ENCODE measurements at places on chromosomes 3 and 15.

GRCh38 chr3:196661400-196661799 lies 21.9 kb downstream of the NRROS start:
- no peaks in the 10 kb centered on the region for H3K27me3 ChIP-seq
- no peak overlapping the region for H3K27ac ChIP-seq
- no peak overlapping the region for H3K4me3 ChIP-seq
- no peaks in the 10 kb centered on the region for H3K36me3 ChIP-seq

GRCh38 chr3:161014843-161015749 lies 90.1 kb downstream of the B3GALNT1 start:
- no peaks in the 10 kb centered on the region for H3K4me1 ChIP-seq
- H3K4me3 ChIP-seq, result no peak overlapping the region
- DNase-seq, result no peak
- H3K27ac ChIP-seq, result no peak overlapping the region

GRCh38 chr3:185823078-185824044 lies 1.5 kb downstream of the IGF2BP2 start:
- peak; percentile 69 for DNase-seq
- peaks cover 3% of the 10 kb centered on the region for H3K27me3 ChIP-seq
- peak overlapping the region; percentile 87 for H3K4me3 ChIP-seq
- H3K27ac ChIP-seq, result peak overlapping the region; percentile 76

DNA sequence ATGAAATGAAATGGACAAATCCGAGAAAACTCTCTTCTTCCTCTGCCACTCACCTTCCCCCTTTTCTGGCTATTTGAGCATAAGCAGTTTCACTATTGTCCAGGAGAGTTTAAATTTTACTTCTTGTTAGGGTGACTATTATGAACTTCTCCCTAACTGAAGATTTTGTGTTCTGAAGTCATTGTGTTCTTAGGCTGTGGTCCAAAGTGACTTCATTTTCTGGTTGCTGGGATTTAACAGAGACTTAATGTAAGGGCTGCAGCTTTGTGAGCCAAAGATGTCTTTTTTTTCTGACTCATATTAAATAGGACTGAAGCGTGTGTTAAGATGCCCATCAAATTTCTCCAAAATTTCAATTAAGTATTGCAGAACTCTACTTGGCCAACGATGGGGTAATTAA lies 46.5 kb upstream of the FSTL1 start:
- no peak overlapping the region for H3K27ac ChIP-seq
- no peak for DNase-seq
- peaks cover 9% of the 10 kb centered on the region for H3K4me1 ChIP-seq
- H3K27me3 ChIP-seq, result no peaks in the 10 kb centered on the region
- H3K36me3 ChIP-seq, result no peaks in the 10 kb centered on the region

DNA sequence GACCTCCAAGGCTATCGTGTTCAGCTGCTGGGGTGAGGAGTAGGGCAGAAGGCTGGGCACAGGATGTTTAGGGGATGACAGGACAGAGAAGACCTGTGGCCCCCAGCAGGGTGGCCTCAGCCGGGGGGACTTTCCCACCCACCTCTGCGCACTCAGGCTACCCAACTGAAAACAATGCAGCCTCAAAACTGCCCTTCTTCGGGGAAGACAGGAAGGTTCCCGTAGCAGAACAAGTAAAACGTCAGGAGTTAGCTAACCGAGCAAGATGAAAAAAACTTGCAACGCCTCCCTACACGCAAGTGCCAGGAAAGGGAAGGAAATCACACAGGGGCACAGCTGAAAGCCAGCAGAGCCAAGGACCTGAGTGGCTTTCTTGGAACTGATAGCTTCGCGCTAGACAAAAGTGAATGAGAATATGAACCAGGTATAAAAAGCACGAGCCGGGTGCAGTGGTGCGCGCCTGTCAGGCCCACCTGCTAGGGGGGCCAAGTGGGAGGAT lies 38.4 kb upstream of the FURIN start:
- no peak for DNase-seq
- H3K4me3 ChIP-seq, result no peak overlapping the region
- no peaks in the 10 kb centered on the region for H3K27me3 ChIP-seq
- H3K27ac ChIP-seq, result no peak overlapping the region
- H3K4me1 ChIP-seq, result no peaks in the 10 kb centered on the region
- H3K36me3 ChIP-seq, result no peaks in the 10 kb centered on the region

DNA sequence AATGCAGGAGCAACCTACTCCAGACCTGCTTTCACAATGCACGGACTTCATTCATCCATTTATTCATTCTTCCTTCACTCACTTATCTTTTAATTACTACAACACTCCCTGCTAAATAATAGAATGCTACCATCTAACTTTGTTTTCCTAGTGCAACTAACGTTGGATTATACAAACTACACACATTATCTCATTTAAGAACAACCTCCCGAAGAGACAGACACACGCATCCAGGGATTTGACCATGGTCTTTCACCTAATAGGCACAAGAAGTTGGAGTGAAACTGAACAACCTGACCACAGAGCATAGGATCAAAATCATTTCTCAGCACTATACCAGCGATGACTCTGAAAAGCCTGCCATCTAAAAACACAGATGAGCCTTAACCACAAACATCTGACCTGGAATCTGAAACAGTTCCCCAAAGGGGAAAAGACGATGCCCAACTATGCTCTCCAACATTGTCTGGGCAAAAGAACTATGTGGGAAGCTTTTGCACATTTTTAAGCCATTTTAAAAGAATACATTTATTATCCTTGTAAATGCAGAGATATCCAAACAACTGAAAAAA lies 21.0 kb downstream of the ZNF385D start:
- no peak overlapping the region for H3K4me3 ChIP-seq
- DNase-seq, result no peak
- H3K36me3 ChIP-seq, result no peaks in the 10 kb centered on the region
- no peaks in the 10 kb centered on the region for H3K4me1 ChIP-seq

- DNase-seq, result no peak
- H3K27ac ChIP-seq, result no peak overlapping the region
- no peaks in the 10 kb centered on the region for H3K36me3 ChIP-seq
- H3K4me3 ChIP-seq, result no peak overlapping the region
Measured at GRCh38 chr3:80785875-80786274, 975.6 kb downstream of the GBE1 start.

DNA sequence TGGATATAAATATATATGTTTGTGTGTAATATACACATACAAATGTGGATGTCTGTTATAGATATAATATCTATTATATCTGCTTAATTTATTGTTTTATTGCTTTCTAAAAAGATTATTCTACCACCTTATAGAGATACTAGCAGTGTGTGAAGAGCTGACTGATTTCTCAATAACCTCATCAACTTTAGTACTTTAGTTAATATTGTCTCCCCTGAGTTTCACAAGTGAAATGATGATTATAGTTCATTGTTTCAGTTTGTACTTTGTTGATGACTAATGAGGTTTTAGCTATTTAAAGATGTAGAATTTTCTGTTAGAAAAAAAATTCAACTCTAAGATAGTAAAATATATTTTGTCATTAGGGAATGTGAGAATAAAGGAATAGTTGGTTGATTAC lies 11.4 kb downstream of the RSRC1 start:
- H3K27me3 ChIP-seq, result no peaks in the 10 kb centered on the region
- H3K4me1 ChIP-seq, result no peaks in the 10 kb centered on the region
- no peaks in the 10 kb centered on the region for H3K36me3 ChIP-seq

GRCh38 chr15:59994526-59994887 lies 9.6 kb upstream of the FOXB1 start:
- DNase-seq, result no peak
- H3K4me3 ChIP-seq, result peak overlapping the region; percentile 55
- H3K36me3 ChIP-seq, result no peaks in the 10 kb centered on the region
- no peak overlapping the region for H3K27ac ChIP-seq
- peaks cover 36% of the 10 kb centered on the region for H3K27me3 ChIP-seq

GRCh38 chr3:113495035-113495434 lies 19.9 kb downstream of the SPICE1 start:
- H3K4me1 ChIP-seq, result no peaks in the 10 kb centered on the region
- no peak overlapping the region for H3K27ac ChIP-seq
- H3K4me3 ChIP-seq, result no peak overlapping the region
- no peak for DNase-seq

GRCh38 chr3:50238549-50239026 lies 2.6 kb downstream of the GNAI2 start:
- H3K27me3 ChIP-seq, result no peaks in the 10 kb centered on the region
- H3K4me1 ChIP-seq, result peaks cover 59% of the 10 kb centered on the region
- DNase-seq, result no peak
- H3K4me3 ChIP-seq, result peak overlapping the region; percentile 86
- no peak overlapping the region for H3K27ac ChIP-seq

- no peaks in the 10 kb centered on the region for H3K4me1 ChIP-seq
- no peaks in the 10 kb centered on the region for H3K36me3 ChIP-seq
- no peaks in the 10 kb centered on the region for H3K27me3 ChIP-seq
- H3K4me3 ChIP-seq, result no peak overlapping the region
- DNase-seq, result no peak
Measured at GRCh38 chr3:93988283-93988682, 8.3 kb downstream of the ARL13B start.

GRCh38 chr15:86810329-86810728 lies 730.7 kb downstream of the AGBL1 start:
- no peaks in the 10 kb centered on the region for H3K36me3 ChIP-seq
- no peaks in the 10 kb centered on the region for H3K27me3 ChIP-seq
- H3K4me3 ChIP-seq, result no peak overlapping the region
- H3K27ac ChIP-seq, result no peak overlapping the region

DNA sequence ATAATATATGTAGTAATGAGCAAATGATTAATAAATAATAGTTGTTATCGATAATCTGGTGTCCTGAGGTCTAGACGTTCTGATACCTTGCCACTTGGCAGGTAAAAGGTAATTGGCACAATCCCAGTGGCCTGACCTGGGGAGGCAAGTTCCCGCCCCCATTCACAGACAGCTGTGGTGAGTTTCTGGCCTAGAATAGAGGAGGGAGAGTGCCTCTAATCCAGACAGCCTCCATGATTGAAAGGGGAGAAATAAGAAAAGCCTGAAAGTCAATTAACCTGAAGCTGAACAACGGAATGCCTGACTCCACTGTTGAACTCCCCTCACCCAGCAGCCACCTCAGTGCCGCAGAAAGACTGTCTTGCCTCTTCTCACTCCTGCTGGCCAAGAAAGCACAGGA lies 38.1 kb upstream of the SV2B start:
- DNase-seq, result no peak
- no peaks in the 10 kb centered on the region for H3K36me3 ChIP-seq
- H3K27ac ChIP-seq, result no peak overlapping the region
- H3K27me3 ChIP-seq, result no peaks in the 10 kb centered on the region
- H3K4me1 ChIP-seq, result no peaks in the 10 kb centered on the region

- no peaks in the 10 kb centered on the region for H3K36me3 ChIP-seq
- no peaks in the 10 kb centered on the region for H3K4me1 ChIP-seq
- DNase-seq, result no peak
- H3K27ac ChIP-seq, result no peak overlapping the region
- no peaks in the 10 kb centered on the region for H3K27me3 ChIP-seq
Measured at GRCh38 chr15:94370206-94370935, 139.0 kb downstream of the MCTP2 start.

DNA sequence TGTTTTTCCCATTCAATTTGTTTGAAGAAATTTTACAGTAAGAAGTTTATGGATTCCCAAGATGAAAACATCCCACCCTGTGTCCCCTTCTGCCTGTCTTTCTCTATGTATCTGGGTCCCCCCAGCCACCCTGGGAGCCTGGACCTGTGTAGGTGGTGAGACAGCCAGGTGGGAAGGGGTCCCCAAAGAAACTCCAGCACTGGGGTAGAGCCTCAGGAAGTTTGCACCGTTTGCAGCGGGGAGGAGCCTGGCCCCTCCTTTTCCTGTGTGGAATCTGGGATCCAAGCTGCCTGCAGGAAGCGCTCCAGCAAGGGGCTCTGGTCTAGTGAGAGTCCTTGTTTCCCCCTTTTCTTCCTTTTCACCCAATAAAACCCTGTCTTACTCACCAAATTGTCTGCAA lies 49.4 kb upstream of the ITGA11 start:
- H3K27ac ChIP-seq, result no peak overlapping the region
- no peak overlapping the region for H3K4me3 ChIP-seq
- DNase-seq, result no peak

DNA sequence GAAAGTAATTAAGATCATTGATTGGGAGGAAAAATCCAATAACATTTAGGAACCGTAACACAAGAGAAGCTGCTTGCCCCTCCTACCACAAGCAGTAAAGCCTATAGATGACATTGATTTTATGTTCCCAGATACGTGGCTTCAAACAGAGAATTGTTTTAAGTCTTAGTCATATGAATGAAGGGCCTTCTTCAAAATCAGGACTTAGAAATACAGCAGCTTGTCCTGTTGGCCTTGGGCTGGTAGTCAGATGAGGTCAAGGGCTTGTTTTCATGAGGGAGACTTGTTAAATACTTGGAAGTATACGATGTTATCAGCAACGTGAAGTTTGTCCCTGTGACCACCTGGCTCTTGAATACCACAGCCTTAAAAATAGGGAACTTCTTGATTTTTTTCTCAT lies 114.4 kb downstream of the VGLL4 start:
- no peak overlapping the region for H3K27ac ChIP-seq
- no peak overlapping the region for H3K4me3 ChIP-seq
- H3K36me3 ChIP-seq, result no peaks in the 10 kb centered on the region
- no peaks in the 10 kb centered on the region for H3K27me3 ChIP-seq
- H3K4me1 ChIP-seq, result no peaks in the 10 kb centered on the region
- DNase-seq, result no peak

GRCh38 chr3:197749315-197749600 lies 425 bp upstream of the FYTTD1 start:
- DNase-seq, result no peak
- peaks cover 3% of the 10 kb centered on the region for H3K4me1 ChIP-seq
- peaks cover 23% of the 10 kb centered on the region for H3K27me3 ChIP-seq
- peak overlapping the region; percentile 76 for H3K4me3 ChIP-seq
- H3K27ac ChIP-seq, result no peak overlapping the region

DNA sequence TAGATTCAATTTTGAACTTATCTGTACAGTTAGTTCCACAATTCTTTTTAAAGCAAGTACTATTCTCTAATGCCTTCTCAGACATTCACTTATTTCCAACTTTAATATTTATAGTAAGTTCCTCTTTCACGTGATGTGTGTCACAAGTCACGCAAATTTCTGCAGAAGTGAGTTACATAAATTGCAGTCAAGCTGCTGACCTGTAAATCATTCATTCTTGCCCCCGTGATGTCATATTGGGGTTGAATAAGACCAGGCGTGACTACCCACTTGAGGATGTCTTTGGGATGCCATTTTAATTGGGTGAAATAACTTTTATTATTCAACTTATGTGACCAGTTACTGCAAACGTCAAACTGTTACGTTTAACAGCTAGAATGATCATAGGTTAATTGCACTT lies 15.1 kb downstream of the PPARG start:
- H3K27ac ChIP-seq, result no peak overlapping the region
- no peak overlapping the region for H3K4me3 ChIP-seq
- DNase-seq, result no peak
- no peaks in the 10 kb centered on the region for H3K4me1 ChIP-seq
- no peaks in the 10 kb centered on the region for H3K36me3 ChIP-seq

DNA sequence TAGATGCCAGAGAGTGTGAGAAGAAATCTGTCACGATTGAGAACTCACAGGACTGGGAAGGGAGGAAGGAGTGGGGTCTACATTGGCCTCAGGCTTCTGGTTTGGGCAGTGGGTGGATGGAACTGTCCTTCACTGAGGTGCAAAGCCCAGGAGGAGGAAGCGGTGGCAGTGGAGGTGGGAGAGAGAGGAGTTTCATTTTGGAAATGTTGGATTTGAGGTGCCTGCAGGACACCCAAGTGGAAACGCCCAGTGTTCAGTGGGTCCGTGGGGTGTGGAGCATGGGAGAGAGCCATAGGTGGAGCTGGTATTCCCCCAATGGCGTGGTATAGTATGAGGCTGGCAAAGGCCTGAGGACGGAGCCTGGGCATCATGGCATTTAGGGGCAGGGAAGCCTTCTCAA lies 9.3 kb upstream of the EPHB3 start:
- no peak overlapping the region for H3K27ac ChIP-seq
- no peak overlapping the region for H3K4me3 ChIP-seq
- DNase-seq, result no peak
- H3K36me3 ChIP-seq, result no peaks in the 10 kb centered on the region

Data from H1 (cell line).